ENCODE measurements at places on chromosomes 5 and 9.

DNA sequence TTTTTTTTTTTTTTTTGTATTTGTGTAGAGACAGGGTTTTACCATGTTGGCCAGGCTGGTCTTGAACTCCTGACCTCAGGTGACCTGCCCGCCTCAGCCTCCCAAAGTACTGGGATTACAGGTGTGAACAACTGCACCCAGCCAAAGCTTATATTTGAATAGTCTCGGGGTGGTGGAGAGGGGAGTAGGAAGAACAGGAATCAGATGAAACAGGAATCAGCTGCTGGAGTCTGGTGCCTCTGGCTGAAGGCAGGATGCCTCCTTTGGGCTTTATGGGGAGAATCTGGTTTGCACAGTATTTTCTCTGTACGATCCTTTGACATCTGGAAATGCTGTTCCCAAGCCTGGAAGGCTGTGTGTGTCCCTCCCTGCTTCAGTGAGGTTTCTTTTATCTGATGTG lies 10.9 kb downstream of the C5orf52 start:
- DNase-seq: no peak

DNA sequence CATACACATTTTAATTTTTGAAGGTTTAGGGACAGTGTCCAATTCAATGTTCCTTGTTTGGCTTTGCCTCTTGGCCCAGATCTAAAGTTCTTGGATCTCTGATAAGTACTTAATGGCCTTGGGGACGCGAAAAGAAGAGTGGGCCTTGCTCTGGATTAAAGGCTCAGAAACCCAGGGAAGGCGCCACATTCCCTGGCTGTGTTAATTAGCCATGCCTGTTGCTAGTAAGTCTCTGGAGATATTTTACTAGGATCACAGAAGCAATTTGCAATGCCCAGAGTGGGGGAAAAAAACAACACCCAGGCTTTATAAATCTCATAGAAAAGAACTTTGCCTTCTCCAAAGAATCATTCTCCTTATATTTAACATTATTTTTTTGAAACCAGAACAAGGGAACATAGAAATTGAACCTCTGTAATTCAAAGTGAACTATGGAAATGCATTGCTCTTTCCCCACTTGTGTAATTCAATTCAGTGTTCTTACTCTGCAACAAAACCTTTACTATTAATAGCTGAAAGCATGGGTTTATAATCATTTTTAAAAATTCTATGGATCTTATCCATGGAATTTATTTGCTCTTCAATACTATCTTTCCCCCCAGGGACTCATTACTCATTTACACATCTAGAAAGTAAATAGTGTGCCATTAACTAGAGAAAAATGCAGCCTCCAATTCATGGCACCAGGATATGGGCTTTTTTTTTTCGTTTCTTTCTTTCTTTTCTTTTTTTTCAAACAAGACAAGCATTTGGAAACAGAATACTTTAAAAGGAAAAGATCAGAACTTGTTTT lies 172.2 kb upstream of the ANKRD55 start:
- DNase-seq: no peak

DNA sequence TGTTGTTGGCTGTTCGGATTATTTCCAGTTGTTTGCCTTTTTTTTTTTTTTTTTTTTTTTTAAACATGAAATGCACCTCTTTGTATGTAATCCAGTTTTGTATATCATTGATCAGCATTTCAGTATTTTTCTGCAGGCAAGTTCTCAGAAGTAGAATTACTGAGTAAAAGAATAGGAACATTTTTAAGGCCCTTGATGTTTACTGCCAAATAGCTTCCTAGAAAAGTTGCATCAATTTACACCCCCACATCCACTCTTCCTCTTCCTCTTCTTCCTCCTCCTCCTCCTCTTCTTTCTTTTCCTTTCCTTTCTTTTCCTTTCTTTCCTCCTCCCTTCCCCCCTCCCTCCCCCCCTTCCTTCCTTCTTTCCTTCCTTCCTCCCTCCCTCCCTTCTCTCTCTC lies 69.4 kb upstream of the ENTREP1 start:
- DNase-seq: no peak

GRCh38 chr9:9820436-9820835 lies 792.4 kb downstream of the PTPRD start:
- DNase-seq: no peak

DNA sequence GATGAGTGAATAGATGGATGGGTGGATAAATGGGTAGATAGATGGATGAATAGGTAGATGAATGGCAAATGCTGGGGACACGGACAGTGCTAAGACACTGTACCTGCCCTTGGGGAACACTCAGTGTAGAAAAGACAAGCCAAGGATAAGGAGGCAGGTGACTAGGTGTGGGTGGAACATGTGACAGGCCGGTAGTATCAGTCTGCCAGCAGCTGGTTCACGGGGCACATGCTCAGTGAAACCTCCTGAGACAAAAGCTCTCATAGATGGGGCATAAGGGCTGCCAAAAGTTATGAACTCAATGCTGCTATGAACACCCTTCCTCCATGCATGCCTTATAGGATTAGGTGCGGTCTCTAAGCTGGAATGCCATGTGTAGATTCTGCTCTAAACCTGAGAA lies 71.0 kb downstream of the C5orf15 start:
- no peak for DNase-seq

- DNase-seq: no peak
These were observed 344.2 kb downstream of the ADGRV1 start for GRCh38 chr5:90902651-90903386.

DNA sequence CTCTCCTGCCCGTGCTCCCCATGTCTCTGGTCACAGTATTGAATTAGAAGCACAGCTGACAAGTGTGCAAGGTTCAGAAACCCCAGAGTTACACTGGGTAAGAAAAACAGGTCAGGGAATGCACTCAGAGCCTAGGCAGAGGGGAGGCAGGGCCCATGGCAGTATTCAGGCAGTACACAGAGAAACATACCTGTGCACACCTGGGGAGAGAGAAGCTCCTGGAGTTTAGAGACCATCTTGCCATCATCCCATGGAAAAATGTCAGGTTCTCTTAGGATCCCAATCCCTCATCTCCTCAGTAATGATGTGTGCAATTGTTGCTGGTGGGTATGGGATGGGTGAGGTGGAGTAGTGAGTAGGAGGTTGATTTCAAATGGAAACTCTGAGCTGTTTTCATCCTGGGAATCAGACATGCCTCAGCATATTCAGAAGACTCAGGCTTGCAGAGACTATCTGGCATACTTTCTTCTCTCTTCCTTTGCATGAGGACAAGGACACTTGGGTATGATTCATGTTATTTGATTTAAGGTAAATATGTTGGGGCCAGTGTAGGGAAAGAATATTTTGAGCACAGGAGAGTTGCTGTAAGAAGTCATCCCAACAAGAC lies 228.5 kb downstream of the ESM1 start:
- DNase-seq: no peak

- no peak for DNase-seq
These were observed 33.1 kb downstream of the NDUFAF2 start for GRCh38 chr5:60977956-60978737.

DNA sequence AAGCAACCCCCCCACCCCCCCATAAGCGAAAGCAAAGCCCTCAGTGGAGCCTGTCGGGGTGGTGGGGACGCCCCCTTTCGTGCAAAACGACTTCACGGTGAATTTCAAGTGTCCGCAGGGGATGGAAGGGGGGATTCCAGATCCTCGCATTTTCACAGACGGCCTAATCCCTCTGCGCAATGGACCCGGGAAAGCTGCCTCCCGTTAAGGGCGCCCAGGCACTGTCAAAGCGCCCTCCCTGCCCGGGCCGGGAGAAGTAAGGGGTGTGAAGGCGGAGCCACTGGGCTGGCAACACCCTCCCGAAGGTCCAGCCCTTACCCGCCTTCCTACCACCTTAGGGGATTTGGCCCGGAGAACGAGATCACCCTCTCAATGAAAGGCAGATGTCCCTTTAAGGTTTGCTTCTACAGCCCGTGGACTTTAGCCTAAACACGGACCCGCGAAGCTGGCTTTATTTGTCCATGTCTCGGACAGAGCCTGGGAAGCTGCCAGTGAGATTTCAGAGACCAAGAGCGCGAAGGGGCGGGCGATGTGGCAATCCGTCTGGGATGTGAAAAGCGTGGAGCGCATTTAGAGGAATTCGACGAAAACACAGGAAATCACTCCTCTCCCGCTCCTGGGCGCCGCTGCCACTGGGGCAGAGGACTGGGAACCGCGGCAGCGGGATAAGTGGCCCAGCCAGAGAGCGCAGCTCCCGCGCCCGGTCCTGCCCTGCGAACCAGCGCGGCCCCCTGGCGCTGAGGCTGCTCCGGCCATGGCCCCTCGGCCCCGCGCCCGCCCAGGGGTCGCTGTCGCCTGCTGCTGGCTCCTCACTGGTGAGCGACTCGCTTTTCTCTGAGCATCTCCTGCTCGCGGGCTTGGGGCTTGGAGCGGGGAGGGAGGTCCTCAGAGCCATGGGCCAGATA lies at the start of the genes ITGA1 and PELO:
Gene ITGA1 (plus strand): TSS at position 317 of the 905 bp plus-strand sequence. CDS start 438 bp downstream, at position 755.
Gene PELO (plus strand): TSS at position 317 of the 905 bp plus-strand sequence. CDS start 12,479 bp downstream, outside the sequence.
- peak; percentile 39 for DNase-seq

GRCh38 chr5:2783223-2783622 lies 31.7 kb upstream of the IRX2 start:
- no peak for DNase-seq

DNA sequence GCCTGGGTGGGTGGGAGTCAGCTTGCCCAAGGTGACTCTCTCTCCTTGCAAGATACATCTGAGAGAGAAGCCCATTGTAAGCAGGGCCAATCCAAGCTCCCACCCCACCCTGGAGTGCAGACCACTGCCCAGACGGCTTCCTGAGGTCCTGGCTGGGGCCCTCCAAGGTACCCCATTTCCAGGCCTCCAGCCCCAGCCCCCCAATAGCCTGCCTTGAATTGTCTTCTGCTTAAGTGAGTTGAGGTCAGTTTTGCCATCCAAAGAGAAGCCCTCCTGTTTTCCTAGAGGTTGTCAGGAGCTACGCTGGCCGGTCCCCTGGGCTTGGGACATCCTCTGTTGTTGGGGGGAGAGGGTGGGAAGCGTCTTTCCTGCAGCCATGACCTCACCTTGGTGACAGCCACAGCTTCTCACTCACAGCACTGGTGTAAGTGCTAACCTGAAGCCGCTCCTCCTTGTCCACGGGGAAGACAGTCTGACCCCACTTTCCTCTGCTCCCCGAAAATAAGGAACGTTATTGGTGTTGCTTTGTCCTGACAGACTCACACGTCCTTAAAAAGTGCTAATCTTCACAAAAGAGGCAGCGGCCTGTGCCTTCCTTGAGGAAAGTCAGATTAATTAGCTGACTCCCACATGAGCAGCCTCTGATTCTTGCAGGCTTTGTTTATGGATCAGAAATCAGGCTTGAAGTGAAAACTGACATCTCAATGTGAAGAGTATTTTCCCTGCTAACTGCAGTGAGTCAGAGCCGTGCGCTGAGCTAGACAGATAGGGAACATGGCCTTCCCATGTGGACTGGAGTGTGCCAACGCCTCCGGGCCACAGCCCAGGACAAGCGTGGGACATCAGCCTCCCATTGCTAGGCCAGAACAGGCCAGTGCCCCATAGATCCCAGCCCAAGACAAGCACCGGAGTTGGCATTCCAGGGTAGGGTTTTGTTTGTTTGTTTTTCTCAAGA lies 52.3 kb downstream of the ADAMTS2 start:
- no peak for DNase-seq

- DNase-seq: peak; percentile 76
These were observed 131.9 kb upstream of the ANKH start for GRCh38 chr5:15003511-15003920.

DNA sequence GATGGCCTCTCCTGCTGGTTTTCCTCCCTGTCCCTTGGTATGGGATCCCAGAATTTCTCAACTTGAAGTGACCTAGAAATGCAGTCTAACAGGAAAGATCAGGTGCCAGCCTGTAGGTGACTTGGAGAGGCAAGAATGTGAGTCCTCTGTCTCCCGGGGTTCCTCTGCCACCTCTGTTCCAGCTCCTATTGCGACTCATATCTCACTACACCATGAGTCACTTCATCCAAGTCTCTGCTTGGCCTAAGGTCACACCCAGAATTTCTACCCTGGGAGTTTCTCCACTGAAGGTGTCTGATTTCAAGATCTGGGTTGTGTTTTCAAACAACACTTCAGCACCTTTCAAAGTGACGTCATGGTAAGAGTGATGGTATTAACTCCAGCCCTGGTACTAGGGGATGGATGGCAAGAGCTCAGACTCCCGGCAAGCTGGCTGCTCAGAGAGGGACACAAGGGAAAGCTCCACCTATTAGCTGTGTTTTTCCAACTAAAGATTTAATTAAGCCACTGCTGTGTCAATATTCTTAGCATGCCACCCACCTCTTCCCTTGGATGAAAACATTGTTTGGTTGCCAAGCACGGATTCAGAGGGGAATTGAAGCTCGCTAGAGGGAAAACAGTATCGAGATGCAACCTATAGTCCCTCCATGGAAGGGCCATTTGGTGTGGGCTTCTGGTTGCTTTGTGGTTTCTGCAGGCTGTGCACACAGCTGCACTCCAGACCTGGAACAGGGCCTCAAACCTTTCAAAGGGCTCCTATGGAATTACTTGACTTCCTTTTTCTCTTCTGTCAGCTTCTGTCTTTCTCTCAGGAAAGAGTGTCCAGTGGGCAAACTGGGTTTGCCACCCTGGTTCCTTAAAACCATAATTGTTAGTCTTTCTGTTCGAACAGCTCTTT lies 205.7 kb downstream of the GAS1 start:
- no peak for DNase-seq

DNA sequence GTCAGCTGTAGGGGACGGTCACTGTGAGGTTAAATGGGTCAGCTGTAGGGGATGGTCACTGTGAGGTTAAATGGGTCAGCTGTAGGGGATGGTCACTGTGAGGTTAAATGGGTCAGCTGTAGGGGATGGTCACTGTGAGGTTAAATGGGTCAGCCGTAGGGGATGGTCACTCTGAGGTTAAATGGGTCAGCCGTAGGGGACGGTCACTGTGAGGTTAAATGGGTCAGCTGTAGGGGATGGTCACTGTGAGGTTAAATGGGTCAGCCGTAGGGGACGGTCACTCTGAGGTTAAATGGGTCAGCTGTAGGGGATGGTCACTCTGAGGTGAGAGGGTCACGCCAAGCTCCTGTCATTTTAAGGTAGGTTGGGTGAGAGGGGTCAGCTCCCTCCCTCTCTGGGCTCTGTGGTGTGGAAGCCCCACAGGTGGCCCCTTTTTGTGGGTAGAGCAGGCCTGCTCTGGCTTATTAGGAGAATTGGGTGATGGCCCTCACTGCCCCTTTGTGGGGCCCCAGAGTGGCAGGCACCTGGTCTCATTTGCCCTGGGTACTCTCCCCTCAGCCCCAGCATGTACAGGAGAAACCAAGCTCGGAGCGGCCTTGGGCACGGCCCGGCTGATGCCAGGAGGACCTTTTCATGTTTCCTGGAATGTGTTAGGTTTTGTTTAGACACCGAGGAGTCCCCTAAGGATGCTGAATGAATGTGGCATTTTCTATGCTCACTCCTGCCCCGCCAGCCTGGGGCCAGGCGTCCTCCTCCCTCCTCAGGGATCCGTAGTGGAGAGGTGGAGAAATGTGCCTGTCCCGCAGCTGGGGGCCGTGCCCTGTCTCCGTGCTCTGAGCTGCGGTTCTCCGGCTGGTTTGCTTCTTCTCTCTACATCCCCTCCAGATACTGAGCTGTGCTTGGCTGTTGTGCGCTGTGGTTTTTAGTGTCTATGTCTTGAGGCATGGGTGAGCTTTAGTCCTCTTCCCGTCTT lies 31.4 kb downstream of the AHRR start:
- DNase-seq: no peak

GRCh38 chr5:154390096-154390495 lies 55.7 kb upstream of the SAP30L start:
- no peak for DNase-seq

DNA sequence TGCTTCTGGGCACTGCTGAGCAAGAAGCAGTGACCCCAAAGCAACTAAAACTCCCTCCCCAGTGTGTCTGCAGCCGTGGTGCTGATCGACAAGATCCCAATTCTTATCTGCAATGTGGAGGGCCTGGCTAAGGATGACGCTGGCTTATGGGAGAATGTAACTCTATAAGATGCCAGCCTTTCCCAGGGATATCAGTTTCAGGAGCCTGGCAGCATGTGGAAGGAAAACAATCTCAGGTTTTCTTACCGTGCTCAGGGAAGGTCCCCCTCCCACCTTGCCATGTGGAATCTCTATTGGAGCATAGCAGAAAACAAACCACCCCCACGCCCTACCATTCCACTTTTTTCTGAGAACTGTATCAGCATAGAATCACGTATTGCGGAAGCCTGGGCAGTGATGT lies 87.7 kb upstream of the PTPN3 start:
- DNase-seq: no peak
